ENCODE measurements at places on chromosomes 16 and 17.

GRCh38 chr17:55303701-55304145 lies 39.0 kb downstream of the HLF start:
- DNase-seq, result no peak

DNA sequence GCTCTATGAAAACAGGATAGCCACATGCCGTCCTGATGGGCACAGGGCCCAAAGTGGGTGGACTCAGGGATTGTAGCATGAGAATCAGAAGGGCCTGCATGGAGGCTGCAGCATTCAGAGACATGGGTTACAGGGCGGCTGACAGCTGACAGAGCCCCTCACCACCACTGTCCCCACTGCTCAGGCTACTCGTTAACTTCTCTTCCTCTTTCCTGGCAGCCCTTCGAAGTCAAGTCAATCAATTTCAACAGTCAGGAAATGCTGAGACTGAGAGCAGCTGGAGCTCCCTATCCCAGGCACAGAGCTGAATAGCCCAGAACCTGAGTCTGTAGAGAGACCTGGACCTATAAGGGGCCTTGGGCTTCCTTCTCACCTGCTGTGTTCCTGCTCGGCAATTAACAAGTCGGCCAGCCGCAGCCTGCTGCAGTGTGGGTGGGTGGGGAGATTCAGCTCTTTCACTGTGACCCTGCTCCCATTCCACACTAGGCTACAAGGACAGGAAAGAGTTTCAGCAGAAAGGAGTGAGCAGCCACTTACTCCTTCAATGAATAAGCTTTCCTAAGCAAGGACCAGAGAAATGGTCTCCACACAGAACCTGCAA lies 76.9 kb downstream of the TEX14 start:
- DNase-seq, result no peak

DNA sequence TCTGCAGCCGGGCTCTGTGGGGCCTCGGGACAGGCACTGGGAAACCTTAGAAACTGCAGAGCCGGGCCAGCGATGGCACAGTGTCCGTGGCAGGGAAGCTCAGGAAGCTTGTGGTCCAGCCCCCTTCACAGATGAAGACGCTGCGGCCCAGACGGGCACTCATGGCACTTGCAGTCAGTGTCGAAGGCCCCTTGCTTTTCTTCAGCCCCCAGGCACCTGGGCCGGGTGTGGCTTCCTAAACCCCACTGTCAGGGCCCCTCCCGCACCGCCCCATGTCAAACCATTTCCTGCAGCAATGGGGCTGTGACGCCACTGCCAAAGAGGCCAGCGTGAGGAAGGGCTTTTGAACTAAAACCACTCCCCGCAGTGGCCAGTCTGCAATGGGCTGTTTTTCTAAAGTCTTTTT lies 164.0 kb downstream of the LAT start:
- DNase-seq, result no peak

DNA sequence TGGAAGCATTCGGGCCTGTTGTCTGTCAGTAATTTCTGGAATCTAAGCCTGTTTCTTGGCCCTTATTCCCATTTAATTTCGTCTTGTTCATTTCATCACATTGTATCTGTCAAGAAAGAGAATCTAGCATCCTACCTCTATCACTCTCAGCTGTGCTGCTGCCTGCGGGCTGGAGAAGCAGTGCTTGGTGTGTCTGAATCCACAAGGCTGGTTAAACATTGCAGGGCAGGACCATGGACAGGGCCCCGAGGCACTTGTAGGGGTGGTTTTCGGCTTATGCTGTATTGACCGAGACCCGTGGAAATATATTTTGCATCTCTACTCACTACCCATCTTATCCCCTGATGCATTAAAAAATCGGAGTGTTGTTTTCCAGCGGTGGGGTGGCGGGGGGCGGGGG lies 3.1 kb downstream of the RAB11FIP4 start:
- DNase-seq, result no peak

- DNase-seq, result no peak
Measured at GRCh38 chr16:67194260-67194659, 2.3 kb downstream of the E2F4 start.

GRCh38 chr17:4163951-4164350 lies 21.0 kb downstream of the CYB5D2 start:
- no peak for DNase-seq

- DNase-seq, result peak; percentile 63
Measured at GRCh38 chr17:17416007-17416399, 60.8 kb upstream of the MED9 start.

GRCh38 chr16:28606291-28607115 lies 3.3 kb downstream of the SULT1A1 start:
- DNase-seq, result no peak

DNA sequence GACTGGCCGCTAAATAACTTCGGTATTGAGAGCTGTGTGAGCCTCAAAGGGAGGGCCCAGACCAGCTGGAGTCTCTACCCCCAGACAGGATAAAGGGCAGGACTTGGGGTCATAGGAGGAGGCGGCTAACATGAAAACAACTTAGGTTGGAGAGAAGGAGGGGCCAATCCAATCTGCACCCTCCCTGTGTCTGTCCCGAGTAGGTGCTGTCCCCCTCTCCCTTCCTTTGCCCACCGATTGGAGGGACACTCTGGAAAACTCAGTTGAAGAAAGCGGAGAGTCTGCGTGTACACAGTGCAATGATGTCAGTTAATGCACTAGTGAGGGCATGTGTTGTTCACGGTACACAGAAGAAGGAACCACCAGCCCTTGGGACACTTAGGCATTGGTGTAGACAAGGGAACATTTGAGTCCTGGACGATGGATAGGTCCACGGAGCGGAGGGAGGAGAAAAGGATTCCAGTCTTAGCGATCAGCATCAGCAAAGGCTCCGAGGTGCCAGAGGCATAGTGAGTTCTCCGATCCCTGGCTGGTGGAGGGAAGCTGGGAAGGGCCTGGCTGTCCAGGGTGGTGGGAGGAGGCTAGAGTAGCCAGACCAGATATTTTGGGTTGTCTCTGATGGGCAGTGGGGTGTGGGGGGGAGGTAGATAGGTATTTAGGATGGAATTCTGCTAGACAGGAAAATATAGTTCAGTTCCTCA lies 761 bp downstream of the NOL3 start:
- DNase-seq, result no peak

DNA sequence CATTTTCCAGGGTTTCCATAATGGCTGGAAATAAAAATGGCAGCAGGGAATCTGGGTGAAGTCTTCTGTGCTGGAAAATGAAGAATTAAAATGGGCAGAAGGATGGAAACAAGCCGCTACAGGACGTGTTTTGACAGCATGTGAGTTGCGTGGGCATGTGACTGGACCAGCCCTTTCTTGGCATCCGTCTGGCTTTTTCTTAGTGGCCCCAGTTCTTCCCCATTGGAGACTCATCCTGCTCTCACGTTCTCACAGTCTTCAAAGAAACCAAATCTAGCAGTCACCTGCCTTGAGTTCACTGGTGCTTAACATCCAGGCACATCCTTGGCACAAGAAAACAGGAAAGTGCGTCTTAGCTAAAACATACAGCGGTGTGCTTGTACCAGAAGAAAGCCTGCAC lies 180.2 kb upstream of the CACNG5 start:
- DNase-seq, result no peak

DNA sequence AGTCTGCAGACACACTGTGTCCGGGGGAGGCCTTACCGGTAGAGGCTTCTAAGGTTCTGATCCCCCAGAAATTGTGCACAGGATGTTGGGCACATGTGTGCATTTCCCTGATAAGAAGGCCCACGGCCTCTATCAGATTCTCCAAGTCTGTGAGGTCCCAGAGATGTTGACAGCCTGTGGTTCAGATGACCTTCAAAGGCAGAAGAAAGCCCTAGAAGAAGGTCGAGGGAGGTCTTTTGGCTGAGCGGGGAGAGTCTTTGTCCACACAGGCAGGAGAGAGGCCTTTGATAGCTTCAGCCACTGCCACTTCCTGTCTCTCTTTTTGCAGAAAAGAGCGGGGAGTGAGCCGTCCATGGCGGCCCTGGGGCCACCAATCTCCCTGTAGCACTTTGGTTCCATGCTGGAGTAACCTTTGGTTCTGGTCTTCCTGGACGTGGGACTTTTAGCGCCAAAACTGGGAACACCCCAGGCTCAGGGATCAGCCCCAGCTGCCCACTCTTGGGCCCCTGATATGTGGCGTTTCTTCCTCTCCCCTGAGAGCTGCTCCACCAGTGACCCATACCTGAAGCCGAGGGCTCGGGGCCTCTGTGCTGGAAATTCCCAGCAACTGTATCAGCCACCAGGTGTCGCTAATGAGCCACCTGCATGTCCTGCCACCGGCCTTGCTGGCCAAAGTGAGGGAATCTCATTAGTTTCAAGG lies 28.1 kb upstream of the LGALS9 start:
- DNase-seq, result peak; percentile 22

- DNase-seq, result no peak
Measured at GRCh38 chr17:60526726-60527125, 684 bp upstream of the APPBP2 start.

DNA sequence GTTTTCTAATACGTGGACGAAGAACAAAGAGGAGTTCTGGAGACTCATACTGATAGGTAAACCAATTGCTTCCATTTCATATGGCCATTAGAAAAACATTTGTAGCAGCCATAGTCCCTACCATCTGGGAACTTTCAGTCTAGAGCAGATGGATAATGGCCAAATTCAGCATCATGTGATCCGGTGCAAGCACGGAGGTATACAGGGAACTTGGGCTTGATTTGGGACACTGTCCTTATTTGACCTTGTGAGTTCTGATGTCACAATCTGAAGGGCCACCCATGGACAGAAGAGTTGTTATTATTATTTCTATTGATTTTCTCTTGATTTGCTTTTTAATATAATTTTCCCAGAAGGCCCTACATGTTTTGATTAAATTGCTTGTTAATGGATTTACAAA lies 154.6 kb upstream of the ZNF267 start:
- DNase-seq, result no peak

- DNase-seq, result no peak
Measured at GRCh38 chr17:45441526-45442310, 9.0 kb upstream of the ARHGAP27 start.

- no peak for DNase-seq
Measured at GRCh38 chr16:70391881-70392481, 45.3 kb downstream of the DDX19A start.

DNA sequence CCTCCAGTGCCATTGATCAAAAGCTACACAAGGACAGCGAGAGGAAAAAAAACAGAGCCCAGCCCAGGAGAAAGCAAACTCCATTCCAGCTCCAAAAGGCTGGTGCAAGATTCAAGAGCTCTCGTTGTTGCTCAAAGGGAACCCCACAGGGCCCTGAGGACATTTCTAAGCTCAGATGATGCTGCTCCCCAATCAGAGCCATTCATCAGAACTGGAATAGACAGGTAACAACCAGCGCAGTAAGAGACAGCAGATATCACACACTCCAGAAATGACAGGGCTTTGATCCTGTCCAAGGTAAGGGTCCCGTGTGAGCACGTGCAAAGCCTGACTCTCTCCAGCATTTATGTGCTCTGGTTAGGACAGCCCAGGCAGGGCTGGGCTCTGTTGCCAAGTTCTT lies 20.1 kb downstream of the PMP22 start:
- DNase-seq, result no peak

DNA sequence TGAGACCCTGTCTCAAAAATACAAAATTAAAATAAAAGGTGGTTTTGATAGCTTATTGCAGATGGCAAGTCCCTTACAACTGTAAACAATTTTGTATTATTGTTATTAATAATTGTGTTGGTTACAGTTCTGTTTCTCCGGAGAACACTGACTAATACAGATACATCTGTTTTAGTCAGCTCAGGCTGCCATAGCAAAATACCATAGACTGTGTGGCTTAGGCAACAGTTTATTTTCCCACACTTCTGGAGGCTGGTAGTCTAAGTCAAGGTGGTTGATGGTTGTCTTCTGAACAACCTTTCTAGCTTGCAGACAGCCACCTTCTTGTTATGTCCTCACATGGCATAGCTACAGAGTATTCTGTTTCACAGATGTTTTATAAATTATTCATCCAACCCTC lies 14.2 kb upstream of the IL21R start:
- DNase-seq, result no peak

DNA sequence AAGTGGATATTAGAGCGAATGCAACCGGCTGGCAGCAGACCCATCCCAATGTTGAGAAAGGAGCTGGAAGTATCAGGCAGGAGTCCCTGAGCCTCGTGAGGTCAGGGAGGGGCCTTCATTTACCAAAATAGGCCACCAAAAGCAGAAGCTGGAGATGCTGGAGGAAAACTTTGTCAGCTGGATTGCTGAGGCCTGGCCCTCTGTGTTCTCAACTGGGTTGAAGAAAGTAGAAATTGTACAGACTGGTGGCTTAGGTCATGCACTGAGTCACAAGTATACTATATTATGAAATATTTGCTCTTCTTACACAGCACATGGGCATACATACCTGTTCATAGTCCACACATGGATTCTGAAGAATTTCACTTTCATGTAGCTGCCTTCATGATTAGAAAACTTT lies 23.2 kb upstream of the TEKT3 start:
- no peak for DNase-seq

DNA sequence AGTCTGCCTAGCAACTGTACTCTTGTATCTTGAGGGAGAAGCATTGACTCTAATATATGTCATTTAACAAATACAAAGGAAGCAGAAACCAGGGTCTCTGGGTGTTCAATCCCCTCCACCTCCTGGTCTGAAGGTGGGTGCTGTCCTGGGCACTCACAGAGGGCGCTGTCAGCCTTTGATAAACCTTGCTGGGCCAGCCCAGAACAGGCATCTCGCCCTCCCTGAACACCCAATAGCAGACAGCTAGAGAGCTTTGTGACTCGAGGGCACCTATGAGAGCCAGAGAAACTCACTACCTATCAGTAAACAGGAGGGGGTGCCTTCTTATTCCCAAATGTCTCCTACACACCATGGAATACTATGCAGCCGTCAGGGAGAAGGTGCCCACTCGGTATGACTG lies 6.4 kb upstream of the PIPOX start:
- DNase-seq, result no peak

DNA sequence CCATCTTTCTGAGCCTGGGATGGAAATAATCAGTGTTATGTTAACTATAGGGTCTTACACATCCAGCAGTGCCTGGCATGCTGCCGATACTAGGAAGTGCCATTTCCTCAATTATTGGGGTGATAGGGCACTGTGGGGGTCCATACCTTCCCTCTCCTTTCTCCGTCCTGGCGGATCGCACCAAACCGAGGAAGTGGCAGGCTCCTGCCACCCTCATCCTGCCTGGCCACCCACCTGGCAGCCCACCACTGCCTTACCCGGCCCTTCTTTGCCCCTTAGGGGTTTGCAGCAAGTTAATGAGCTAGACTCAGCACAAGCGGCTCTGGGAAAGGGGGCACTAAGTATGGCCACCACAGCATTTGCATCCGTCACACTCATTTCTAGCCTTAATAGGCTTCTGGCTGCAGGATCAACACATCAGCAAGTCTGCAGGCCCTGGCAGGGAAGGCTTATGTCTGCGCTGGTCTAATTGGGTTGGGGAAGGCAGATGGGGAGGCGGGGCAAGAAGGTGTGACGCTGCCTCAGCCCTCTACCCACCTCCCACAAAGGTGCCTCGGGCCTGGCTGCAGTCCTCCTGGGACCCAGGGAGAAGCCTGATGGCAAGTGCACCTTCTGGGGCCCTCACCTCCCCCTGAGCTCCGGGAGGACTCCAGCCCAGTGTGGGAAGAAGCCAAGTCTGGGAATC lies 28.6 kb downstream of the DCAKD start:
- no peak for DNase-seq

- DNase-seq, result peak; percentile 8
Measured at GRCh38 chr16:48300391-48300856, 53.1 kb upstream of the ABCC11 start.

GRCh38 chr16:17350207-17350606 lies 120.6 kb downstream of the XYLT1 start:
- DNase-seq, result no peak
